ENCODE measurements at places on chromosomes 11 and 22. TPM values are rescaled to one million over a fixed set of nuclear protein-coding genes. Genes with fewer than 3 reads are reported as not detected.

DUSP8 gene
- 2.0 TPM for total RNA-seq

RPS13 gene
- total RNA-seq = 1,543 TPM

TRIM22 gene
- 0.62 TPM for total RNA-seq

PLAAT3 gene
- total RNA-seq = 56.5 TPM

LRRC51 gene
- 8.7 TPM for total RNA-seq

CTTN gene
- total RNA-seq = 237 TPM

INSC gene
- not detected for total RNA-seq

OR52K1 gene
- total RNA-seq = not detected

PDE2A gene
- 1.2 TPM for total RNA-seq

TTC28 gene
- 3.0 TPM for total RNA-seq

MYBPC3 gene
- not detected for total RNA-seq

PAMR1 gene
- total RNA-seq = not detected

SCN3B gene
- total RNA-seq = 0.23 TPM

OR51G1 gene
- not detected for total RNA-seq

MYOD1 gene
- not detected for total RNA-seq

WNT7B gene
- 122 TPM for total RNA-seq

CARNS1 gene
- total RNA-seq = 0.12 TPM

LUZP2 gene
- not detected for total RNA-seq

NRXN2 gene
- total RNA-seq = 0.12 TPM

PRSS23 gene
- total RNA-seq = 517 TPM

GLYATL1B gene
- total RNA-seq = not detected

RTN4RL2 gene
- 106 TPM for total RNA-seq

THOC5 gene
- 31.5 TPM for total RNA-seq

All from A549 treated with CpdA at 1 μM for 4 hours (cell line).